ENCODE measurements at places on chromosomes 1 and 21.

- DNase-seq, result no peak
These were observed 17.2 kb upstream of the NPHP4 start for GRCh38 chr1:6009120-6010040.

- DNase-seq, result no peak
These were observed 9.5 kb downstream of the CD48 start for GRCh38 chr1:160702100-160702499.

GRCh38 chr1:226424221-226425003 is 16.5 kb upstream of the PARP1 start:
- peak; percentile 63 for DNase-seq

DNA sequence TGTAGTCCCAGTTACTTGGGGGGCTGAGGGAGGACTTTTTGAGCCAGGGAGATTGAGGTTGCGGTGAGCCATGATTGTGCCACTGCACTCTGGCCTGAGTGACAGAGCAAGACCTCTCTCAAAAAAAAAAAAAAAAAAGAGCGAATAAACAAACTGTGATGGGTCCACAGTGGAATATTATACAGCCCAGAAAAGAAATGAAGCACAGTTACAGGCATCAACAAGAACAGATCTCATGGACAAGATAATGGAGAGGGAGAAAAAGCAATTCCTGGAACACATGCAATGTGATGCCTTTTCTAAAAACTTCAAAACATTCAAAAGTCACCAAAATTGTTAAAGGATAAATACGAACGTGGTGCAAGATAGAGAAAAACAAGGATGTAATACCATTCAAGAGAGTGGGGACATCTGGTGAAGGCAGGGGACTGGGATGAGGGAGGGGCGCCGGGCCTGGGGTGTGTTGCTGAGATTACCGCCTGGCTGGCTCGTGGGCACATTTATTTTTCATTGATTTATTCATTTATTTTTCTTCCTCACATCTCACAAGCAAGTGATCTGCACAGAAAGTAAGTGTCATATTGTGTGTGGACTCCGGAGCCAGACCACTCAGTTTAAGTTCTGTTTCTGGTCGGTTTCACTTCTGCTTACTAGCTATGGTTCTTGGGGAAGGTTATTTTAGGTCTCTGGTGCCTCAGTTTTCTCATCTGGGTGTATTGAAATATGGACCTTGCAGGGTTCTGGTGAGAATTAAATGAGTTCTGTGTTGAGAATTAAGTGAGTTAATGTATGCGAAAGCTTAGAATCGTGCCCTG is 30.1 kb downstream of the ABCG1 start:
- DNase-seq, result no peak

GRCh38 chr1:21734526-21734925 is 48.4 kb downstream of the USP48 start:
- DNase-seq, result no peak

DNA sequence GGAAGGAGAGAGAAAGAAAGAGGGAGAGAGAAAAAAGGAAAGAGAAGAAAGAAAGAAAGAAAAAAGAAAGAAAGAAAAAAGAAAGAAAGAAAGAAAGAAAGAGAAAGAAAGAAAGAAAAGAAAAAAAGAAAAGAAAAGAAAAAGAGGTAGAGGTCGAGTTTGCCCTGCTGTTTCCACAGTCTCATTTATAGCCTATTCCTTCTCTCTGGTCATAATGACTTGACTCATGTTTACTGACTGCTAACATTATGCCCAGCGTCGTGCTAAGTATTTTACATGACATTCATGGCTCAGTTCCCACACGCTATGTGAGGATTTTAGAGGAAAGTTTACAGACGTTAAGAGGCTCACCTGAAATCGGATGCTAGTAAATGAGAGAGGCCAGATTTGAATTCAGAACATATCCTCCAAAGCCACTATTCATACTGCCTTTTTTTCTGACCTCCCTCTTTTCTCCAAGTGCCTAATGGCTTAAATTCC is 263.0 kb downstream of the TNR start:
- no peak for DNase-seq

DNA sequence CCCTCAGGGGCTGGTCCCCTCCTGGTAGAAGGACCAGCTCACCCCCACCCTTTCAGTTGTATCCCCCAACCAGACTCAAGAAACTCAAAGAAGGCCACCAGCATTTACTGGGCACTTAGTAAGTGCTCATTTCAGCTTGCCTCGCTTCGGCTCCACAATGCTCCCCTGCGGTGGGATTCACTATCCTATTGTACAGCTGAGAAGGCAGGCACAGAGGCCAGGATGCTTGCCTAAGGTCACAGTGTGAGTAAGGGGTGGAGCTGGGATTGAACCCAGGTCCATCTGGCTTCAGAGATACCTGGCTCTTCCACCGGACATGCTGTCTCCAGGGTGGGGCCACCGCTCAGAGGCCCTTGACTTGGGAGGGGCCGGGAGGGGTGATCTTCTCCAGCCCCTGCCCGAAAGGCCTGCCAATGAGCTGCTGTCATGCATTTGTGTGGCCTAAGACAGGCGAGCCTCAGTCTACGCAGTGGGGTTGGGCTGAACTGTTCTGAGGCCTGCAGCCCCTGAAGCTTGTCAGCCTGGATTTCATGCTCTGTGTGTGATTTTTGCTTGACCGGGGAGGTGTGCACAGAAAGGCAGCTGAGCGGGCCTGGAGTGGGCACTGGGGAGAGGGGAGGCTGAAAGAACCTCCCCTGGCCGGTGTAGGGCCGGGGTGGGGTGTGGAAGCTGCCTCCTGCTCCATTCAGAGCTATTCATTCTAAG is 48.1 kb downstream of the DMRTB1 start:
- no peak for DNase-seq

DNA sequence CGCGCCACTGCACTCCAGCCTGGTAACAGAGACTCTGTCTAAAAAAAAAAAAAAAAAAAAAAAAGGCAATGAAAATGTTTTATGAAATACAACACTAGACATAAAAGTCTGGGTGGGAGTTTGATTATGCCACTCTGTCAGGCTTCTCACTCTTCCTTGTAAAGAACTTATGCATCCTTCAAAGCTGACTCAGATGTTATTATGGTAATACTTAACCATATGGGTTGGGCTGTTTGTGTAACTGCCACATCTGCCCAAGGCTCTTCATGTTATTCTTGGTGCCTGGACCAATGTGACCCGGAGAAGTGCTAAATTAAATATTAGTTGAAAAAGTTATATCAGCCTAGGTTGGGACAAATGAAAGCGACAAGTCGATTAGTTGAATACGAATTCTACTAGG is 23.8 kb downstream of the FAM89A start:
- no peak for DNase-seq

DNA sequence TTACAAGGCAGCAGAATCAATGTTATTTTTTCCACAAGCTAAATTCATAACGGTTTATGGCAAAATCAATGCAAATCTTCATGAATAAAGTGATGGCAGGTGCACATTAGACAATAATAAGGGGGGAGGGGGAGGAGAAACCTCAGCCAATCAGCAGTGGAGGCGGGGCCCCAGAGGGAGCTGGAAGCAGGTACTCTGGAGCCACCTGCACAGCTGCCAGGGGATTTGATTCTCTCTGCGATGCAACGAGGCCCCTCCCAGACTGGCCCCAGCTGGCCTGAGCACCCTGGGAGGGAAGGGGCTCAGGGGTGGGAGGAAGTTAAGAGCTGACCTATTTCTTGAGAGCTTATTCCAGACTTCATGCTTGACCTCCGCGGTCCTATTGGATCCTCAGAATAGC is 127.8 kb upstream of the IGSF21 start:
- DNase-seq, result no peak

DNA sequence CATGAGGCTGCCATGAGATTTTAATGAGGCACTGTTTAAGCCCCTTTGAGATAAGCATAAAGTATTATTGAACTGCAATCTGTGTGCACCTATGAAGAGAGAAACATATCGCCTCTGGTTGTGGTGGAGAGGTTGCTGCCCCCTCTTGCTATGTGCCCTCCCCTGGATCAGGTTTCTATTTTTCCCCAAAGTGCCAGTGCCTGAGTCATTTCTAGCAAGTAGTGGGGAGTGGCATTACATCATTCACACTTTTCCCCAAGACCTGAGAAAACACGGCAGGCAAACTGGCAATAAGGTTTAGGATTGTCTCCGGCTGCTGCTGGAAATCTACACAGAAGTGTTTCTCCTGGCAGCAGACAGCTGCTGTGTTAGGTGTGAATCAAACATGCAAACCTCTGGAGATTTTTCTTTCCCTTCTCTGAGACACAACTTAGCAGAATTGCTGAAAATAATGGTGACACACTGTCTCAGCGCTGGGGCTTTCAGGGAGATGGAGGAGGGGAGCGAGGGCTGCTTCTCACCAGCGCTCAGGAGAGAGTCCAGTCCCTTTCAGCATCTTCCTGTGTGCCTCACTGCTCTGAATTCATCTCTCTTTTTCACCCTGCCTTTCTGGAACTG is 13.7 kb upstream of the RGS16 start:
- no peak for DNase-seq

DNA sequence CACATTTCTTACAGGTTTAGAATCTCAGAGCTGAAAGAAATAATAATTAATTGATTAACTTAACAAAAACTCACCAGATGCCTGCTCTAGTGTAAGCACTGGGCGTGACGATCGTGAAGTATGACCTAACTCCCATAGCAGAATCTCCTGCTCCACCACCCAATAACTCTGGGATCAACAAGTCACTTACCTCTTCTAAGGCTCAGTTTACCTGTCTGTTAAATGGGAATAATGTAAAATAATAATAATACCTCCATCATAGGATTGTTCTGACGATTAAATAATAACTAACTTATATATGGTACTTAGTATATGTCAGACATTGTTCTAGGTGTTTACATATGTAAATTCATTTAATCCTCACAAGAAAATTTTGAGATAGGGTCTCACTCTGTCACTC is 24.6 kb downstream of the COA7 start:
- no peak for DNase-seq

Measured in right kidney (tissue), 9 donors.